ENCODE measurements at places on chromosomes 11 and 22.

DNA sequence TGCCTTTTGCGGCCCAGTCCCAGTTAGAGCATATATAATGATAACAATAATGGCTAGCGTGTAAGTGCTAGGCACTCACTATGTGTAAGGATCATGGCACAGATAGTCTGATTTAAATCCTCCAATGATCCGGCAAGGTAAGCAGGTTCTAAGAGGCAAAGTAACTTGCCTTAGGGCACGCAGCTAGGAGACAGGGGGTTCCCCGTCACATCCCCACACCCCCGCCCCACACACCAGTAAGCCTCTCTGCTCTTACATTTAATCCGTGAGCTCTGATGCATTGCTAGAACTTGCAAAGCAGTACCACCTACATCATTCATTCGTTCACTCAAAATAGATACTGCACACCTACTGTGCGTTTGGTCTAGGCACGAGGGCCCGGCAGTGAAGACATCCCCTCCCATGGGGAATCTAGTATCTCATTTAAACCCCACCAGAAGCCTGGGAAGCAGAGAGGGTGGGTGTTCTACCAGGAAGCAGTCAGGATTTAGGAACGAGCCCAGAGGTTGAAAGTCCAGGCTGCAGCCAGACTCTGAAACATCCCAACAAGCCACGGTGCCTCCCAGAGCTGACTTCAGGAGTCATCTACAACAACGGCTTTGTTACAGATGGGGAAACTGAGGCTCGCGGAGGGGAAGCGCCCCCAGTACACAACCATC lies 20.6 kb downstream of the TMPRSS6 start:
- no peaks in the 10 kb centered on the region for H3K36me3 ChIP-seq
- DNase-seq = no peak
- no peak overlapping the region for H3K27ac ChIP-seq
- H3K27me3 ChIP-seq = peaks cover 1% of the 10 kb centered on the region
- no peak overlapping the region for H3K4me3 ChIP-seq

- peaks cover 22% of the 10 kb centered on the region for H3K4me1 ChIP-seq
- H3K27ac ChIP-seq = peak overlapping the region; percentile 51
- H3K27me3 ChIP-seq = no peaks in the 10 kb centered on the region
Measured at GRCh38 chr22:31637891-31638618, 24.0 kb downstream of the PISD start.

- H3K27ac ChIP-seq = no peak overlapping the region
- H3K27me3 ChIP-seq = no peaks in the 10 kb centered on the region
- DNase-seq = no peak
- no peak overlapping the region for H3K4me3 ChIP-seq
- H3K36me3 ChIP-seq = peaks cover 17% of the 10 kb centered on the region
Measured at GRCh38 chr11:59181746-59182456, 10.0 kb downstream of the DTX4 start.

- DNase-seq = peak; percentile 83
- H3K27me3 ChIP-seq = peaks cover 20% of the 10 kb centered on the region
- peaks cover 8% of the 10 kb centered on the region for H3K36me3 ChIP-seq
- H3K4me1 ChIP-seq = peaks cover 14% of the 10 kb centered on the region
- no peak overlapping the region for H3K4me3 ChIP-seq
Measured at GRCh38 chr11:14258221-14258935, 100.6 kb downstream of the RRAS2 start.

DNA sequence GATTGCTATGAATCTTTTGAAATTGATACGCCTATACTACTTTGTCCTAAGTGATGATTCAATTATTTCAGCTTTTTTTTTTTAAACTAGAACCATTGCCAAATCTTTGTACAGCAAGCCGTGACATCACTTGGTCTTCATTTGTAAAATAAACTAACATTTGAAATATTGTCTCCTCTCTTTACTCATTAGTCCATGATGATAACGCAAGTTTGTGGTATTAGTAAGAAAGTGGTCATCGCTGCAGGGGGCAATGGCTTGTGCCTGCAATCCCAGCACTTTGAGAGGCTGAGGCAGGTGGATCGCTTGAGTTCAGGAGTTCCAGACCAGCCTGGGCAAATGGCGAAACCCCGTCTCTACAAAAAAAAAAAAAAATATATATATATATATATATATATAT lies 12.9 kb upstream of the ARHGAP42 start:
- no peak overlapping the region for H3K27ac ChIP-seq
- no peaks in the 10 kb centered on the region for H3K36me3 ChIP-seq
- no peak for DNase-seq
- no peaks in the 10 kb centered on the region for H3K4me1 ChIP-seq
- no peak overlapping the region for H3K4me3 ChIP-seq
